ENCODE measurements at places on chromosomes 2 and 18. TPM values are rescaled to one million over a fixed set of nuclear protein-coding genes. Genes with fewer than 3 reads are reported as not detected.

DNA sequence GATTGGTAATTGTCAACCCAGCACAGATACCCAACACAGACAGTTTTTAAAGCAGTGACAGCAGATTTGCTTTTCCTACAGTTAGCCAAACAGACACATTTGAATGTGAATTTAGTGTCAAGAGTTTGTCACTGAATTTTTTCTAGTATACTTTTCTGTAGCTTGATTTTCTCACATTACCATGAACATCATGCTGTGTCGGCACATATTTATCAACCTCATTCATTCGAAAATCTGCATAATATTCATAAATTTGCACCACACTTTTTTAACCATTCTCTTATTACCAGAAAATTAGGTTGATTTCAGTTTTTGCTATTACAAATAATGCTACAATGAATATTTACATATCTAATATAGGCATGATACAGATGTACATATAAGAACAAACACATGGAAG is 27.0 kb upstream of the DSG3 start:
- no peaks in the 10 kb centered on the region for H3K36me3 ChIP-seq
- no peak overlapping the region for H3K4me3 ChIP-seq
- H3K27ac ChIP-seq = no peak overlapping the region
- DNase-seq = no peak
- no peaks in the 10 kb centered on the region for H3K4me1 ChIP-seq

GRCh38 chr18:62336618-62337017 is 11.5 kb downstream of the TNFRSF11A start:
- H3K4me3 ChIP-seq = no peak overlapping the region
- H3K27ac ChIP-seq = no peak overlapping the region
- no peak for DNase-seq
- no peaks in the 10 kb centered on the region for H3K36me3 ChIP-seq

DNA sequence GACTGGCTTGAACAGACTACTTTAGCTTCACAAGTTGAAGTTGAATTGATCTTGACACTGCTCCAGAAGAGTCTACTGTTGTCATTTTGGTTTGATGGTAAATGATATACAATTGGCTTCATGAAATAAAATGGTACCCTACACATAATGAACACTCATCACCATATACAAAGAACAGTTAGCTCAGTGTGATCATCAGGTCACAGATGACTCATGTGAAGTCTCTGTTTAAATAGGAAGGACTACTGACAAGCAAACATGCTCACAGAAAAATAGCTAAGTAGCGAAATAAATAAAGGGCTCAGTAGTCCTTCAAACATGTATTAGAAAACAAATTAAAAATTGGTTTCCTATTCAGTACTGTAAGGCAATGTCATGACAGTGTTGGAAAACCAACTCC is 96.2 kb downstream of the MEIS1 start:
- no peaks in the 10 kb centered on the region for H3K27me3 ChIP-seq
- H3K4me3 ChIP-seq = no peak overlapping the region
- no peaks in the 10 kb centered on the region for H3K36me3 ChIP-seq
- H3K27ac ChIP-seq = no peak overlapping the region
- no peak for DNase-seq

- H3K27ac ChIP-seq = no peak overlapping the region
Observed at GRCh38 chr2:10012963-10013461, 30.3 kb upstream of the KLF11 start.

The GAD1 gene
- total RNA-seq = not detected

The DIS3L2 gene
- total RNA-seq = 35.8 TPM

The RMDN2 gene
- 23.1 TPM for total RNA-seq
